CD4-positive, alpha-beta T cell treated with Interleukin-6 for 4 hours (primary cell): ENCODE measurements at places on chromosomes 4 and X.

DNA sequence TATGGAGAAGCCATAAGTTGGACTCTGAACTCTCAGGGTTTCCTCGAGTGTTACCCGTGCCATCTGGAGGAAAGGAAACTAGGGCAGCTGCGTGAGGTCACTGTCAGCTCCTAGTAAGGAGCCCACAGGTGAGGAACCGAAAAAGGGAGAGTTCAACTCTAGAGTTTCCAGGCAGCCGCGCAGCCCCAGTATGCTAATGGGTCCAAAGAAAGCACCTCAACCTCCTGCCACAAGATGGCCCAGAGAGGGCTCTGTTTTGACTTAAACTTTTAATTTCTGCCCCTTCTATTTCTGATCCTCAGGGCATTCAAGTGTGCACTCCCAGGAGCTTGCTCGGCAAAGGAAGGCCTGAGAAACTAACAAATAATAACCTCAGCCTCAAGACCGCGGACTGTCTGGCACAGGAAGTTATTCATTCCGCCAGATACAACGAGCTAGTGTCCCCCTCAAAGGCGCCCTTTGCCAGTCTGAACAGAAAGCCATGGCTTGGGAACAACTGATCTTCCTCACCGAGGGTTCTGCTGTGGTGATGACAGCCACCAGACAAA is 13.9 kb downstream of the SCARB2 start:
- DNase-seq = peak; percentile 13

GRCh38 chr4:23234716-23235115 is 542.0 kb downstream of the GBA3 start:
- no peak for DNase-seq

- DNase-seq = peak; percentile 32
These were observed 338.7 kb upstream of the GATB start for GRCh38 chr4:152099555-152099954.

DNA sequence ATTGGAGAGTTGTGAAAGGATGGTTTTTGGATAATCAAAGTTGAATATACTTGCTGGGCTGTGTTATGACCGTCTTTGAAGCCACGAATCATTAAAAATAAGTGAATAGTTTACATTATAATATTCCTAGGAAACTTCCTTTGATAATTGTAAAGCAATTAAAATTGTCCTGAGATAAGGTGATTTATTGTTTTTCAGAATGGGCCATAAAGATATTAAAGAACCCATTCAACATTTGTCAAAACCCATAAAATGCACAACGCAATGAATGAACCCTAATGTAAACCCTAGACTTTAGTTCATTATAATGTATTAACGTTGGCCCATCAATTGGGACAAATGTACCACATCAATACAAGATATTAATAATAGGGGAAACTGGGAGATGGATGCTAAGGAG is 11.4 kb downstream of the FHL1 start:
- no peak for DNase-seq

DNA sequence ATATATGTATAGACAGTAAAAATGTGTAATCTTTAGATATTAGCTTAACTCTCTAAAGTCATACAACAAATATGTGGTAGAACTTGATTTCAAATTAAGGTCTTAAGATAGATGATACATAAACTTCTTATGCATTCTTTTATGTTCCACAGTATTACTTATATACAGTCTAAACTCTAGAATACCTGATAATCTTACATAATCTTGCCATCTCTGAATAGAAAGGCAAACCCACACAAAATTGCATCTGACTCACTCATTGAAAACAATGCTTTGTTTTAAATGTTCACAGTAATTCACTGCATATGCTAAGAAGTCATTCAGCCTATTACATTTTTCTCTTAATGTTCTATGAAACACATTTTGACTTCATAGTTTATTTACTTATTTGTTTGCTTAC is 10.1 kb downstream of the SULT1B1 start:
- no peak for DNase-seq

DNA sequence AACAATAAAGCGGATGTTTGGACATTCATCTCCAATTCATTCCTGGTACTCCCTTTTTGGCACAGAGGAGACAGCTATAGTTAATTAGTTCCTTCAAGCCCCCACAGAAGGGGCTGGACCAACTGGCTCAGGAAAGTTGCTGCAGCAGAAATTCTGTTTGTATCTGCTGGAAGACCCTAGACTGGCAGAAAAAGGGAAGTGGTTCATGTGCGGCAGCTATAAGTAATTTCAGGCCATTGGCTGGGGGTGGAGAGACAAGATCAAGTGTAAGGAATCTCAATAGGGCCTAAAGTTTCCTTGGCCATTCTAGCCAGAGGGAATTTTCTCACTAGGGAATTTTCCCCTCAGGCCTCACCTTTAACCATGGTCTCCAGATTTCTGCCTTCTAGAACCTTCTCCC is 89.9 kb upstream of the DHX15 start:
- DNase-seq = no peak

- no peak for DNase-seq
These were observed 223.1 kb upstream of the LEF1 start for GRCh38 chr4:108391701-108392455.

GRCh38 chr4:96315815-96316214 is 475.9 kb downstream of the PDHA2 start:
- DNase-seq = no peak

- peak; percentile 66 for DNase-seq
These were observed 93.3 kb downstream of the ANXA3 start for GRCh38 chr4:78644744-78645330.

DNA sequence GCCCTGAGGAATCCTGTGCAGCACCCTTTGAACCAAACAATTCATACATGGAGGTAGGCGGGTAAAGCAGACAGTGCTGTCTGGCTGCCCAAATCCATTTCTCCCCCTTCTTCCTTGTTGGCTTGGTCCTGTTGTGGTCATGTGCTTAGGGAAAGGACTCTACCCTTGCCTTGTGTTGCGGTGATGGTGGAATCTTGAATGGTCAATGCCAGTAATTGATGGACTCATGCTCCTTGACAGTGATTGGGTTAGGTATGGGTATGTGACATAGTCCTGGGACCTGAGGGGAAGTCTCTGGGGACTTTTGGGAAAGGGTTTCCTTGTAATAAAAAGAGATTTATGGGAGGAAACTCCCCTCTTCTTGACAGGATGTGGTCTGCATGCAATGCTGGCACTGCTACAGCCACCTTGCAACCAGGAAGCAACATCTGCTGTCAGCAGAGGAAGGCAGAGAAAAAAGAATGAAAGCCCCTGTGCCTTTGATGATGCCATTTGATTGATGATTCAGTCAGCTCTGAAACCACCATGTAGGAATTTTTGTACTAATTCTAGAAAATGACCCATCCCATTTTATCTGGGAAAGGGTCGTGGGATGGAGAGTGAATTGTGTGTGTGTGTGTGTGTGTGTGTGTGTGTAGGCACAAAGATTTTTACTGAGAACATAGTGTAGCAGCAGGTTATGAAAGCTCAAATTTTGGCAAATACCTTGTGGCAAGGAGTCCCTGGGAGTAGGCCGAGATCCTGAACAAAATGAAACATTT is 30.0 kb upstream of the HUWE1 start:
- peak; percentile 65 for DNase-seq
